ENCODE measurements at places on chromosomes 16 and 17. TPM values are rescaled to one million over a fixed set of nuclear protein-coding genes. Genes with fewer than 3 reads are reported as not detected.
A peak's percentile ranks its signal among the peaks of the same experiment; 100 is the strongest.

DNA sequence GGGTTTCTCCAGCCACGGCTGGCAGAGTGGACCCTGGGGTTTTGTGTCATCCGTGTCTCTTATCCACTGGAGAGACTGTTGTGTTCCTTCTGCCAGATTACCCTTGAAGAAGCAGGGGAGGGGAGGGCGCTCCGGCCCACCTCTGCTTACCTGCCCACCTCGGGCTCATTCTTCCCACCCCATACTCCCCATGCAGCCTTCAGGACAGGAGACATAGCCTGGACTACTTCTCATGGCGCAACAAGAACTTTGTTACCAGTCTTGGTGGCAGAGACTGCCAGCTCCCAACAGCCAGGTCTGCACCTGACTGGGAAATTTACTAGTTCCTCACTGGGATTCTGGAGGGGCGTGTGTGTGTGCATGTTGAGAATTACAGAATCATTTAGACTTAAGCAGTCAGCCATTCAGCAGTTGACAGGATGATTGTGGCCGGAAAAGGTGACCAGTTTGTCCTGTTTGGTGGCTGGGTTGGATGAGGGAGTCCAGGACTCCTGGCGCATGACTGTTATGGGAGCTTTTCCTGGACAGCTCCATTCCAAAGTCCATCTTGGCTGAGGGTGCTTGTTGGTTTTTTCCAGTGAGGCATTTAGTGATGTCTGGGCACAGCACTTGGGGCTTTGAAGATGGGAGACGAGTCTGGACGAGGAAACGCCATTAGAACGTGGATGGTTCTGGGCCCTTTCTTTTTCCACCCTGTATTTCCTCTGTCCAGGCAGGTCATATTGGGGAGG is 8.7 kb downstream of the GSE1 start:
- no peak for DNase-seq

The TP53TG3F gene
- not detected for total RNA-seq

GRCh38 chr17:13204607-13205237 is 186.9 kb upstream of the ELAC2 start:
- DNase-seq, result no peak

- DNase-seq, result no peak
These were observed 65.7 kb downstream of the BANP start for GRCh38 chr16:88016964-88017363.

DNA sequence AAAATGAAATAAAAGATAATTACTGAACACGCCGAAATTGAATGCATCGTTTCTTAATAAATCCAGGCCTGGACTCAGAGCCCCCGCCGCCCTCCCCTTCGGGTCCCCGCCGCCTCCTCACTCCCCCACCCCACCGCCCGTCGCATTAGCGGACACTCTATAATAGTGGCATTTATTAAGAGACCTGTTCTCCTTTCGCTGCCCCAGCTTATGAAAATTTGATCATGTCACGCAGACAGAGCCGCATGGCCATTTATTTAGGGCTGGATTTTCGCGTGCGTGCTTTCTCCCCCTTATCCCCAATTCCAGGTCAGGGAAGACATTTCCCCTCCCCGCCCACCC is 6.3 kb upstream of the HOXB2 start:
- no peak for DNase-seq

- no peak for DNase-seq
These were observed 607.2 kb downstream of the MAF start for GRCh38 chr16:78993346-78993745.

DNA sequence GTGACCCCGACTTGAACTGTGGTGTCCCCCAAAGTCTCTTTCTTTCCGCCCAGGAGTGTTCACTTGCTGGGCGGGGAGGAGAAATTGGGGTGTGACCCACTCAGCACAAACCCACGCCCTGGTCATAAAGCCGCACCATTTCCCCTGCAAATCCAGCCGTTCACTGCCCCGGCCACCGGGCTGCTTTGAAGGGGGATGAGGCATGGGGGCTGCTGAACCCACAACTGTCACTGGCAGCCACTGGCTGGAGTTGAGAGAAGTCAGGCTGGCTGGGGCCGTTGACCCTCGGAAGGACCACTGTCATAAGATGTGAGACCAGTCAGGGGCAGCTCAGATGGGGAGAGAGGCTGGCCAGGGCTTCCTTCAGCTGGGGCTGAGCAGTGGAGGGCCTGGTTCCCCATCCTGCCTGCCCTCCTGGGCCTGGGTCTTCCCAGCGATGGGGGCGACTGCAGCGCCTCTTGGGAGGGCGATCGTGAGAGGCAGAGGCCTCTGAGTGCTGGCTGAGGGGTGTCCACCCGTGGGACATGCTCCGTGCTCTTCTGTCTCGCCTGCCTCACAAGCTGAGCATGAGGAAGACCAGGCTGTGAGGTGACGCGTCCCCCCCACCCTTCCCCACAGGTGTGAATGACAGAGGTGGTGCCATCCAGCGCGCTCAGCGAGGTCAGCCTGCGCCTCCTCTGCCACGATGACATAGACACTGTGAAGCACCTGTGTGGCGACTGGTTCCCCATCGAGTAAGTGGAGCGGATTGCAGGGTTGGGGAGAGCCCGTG is 19.5 kb downstream of the C16orf90 start:
- no peak for DNase-seq

The CYBA gene
- total RNA-seq, result 24.9 TPM

GRCh38 chr16:78984887-78985464 is 615.6 kb downstream of the MAF start:
- no peak for DNase-seq

The SMIM36 gene
- not detected for total RNA-seq

GRCh38 chr17:63930951-63931575 is 1.1 kb downstream of the CD79B start:
- peak; percentile 57 for DNase-seq

- DNase-seq, result no peak
These were observed 606.7 kb upstream of the EEF2KMT start for GRCh38 chr16:5704271-5704670.

The INO80E gene
- 22.0 TPM for total RNA-seq

- DNase-seq, result no peak
These were observed 65.2 kb downstream of the TNFRSF13B start for GRCh38 chr17:16906680-16907079.

The TK1 gene
- total RNA-seq, result 3.7 TPM

The KRTAP2-3 gene
- total RNA-seq, result not detected

DNA sequence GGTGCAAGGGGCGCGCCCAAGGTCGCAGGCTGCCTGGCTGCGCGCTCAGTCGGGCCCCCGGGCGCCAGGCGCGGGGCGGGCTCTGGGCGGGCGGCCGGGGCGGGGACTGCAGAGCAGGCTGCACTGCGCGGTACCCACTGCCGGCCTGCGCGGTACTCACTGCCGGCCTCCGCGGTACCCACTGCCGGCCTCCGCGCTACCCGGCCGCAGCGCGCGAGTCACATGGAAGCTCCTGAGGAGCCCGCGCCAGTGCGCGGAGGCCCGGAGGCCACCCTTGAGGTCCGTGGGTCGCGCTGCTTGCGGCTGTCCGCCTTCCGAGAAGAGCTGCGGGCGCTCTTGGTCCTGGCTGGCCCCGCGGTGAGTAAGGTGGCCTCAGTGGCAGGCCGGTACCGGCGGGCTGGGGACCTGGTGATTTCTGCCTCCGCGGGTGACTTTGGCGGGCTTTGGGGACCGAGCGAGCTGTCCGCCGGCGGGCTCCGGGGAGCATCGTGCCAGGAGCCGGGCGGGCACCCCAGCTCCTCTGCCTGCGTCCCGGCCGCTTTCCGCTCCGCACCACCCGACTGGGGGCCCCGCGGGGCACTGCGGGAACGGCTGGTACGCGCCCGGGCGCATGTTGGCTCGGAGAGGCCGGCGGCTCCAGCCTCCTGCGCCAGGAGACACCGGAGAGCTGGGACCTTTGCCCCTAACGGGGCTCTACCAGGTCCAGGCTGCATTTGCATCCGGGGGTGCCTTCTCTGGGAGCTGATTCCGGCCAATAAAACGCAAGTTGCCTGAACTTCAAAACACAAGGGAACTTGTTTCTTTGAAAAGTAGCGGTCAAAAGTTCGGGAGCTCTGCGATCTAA is at the start of gene SLC47A1:
SLC47A1 (plus strand) TSS at position 137 of the 844 bp plus-strand sequence; CDS start at position 223, 86 bp downstream.
- DNase-seq, result peak; percentile 44

The KRT12 gene
- not detected for total RNA-seq

DNA sequence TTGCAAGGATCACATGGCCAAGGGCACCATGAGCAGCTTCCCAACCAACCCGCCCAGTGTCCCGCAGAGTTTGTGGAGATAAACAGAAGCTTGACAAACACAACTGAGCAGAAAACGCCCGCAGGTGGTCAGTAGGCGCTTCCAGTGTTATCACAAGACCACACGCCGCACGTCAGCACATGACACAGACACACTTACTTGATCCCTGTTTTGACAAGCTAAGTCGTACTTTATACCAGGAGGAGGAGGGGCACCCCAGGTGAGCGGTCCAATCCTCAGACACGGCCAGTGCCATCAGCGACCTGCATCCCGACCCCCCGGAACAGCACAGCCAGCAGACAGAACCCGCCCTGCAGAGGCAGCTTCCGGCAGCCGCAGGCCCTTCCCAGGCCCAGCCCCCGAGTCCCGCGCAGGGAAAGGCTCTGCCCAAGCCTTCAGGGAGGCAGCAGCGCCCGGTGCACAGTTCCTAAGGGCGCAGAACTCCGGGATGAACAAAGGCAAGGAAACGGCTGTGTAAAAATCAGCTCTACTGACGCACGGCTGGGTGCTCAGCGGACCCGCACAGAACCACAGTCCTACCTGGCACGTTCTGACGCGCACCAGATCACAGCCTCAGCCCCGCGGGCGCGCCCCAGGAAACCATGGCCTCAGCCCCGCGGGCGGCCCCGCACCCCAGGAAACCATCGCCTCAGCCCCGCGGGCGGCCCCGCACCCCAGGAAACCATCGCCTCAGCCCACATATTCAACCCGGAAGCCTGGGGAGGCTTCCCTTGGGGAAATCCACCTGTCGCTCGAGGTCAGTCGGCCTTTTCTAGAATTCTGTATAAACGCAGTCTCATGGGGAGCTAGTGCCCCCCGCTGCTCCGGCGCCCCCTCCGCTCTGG is 27.8 kb downstream of the AXIN1 start:
- no peak for DNase-seq

The CD300A gene
- total RNA-seq, result 2.4 TPM

- no peak for DNase-seq
These were observed 20.6 kb downstream of the B9D1 start for GRCh38 chr17:19341641-19342610.

The CCT6B gene
- total RNA-seq, result 2.9 TPM

The CRHR1 gene
- total RNA-seq, result 3.7 TPM

GRCh38 chr17:74731347-74731605 is 5.8 kb upstream of the RAB37 start:
- no peak for DNase-seq

GRCh38 chr17:77774182-77774581 is 184.3 kb upstream of the TNRC6C start:
- no peak for DNase-seq

- no peak for DNase-seq
These were observed 14.9 kb downstream of the JUP start for GRCh38 chr17:41771389-41772206.

The ADAD2 gene
- not detected for total RNA-seq

GRCh38 chr17:55405600-55405999 is 16.0 kb downstream of the MMD start:
- DNase-seq, result no peak

GRCh38 chr17:74842599-74843351 is 16.9 kb downstream of the GRIN2C start:
- DNase-seq, result peak; percentile 92

All from frontal cortex (tissue), 4 donors.